ENCODE measurements at places on chromosomes 3 and 15. TPM values are rescaled to one million over a fixed set of nuclear protein-coding genes. Genes with fewer than 3 reads are reported as not detected.

The TEX55 gene
- total RNA-seq: not detected

The PLA1A gene
- 6.0 TPM for total RNA-seq

The PPP2R3A gene
- total RNA-seq: 1.7 TPM

The EPHA3 gene
- total RNA-seq: 1.6 TPM

The THSD4 gene
- 0.23 TPM for total RNA-seq

The ADGRG7 gene
- 2.1 TPM for total RNA-seq

The LRTM1 gene
- total RNA-seq: not detected

The TLR9 gene
- not detected for total RNA-seq

The GP9 gene
- not detected for total RNA-seq

The PLXNB1 gene
- total RNA-seq: 90.0 TPM

All from liver (tissue), 10 donors.